ENCODE measurements at places on chromosomes 6 and 20.

GRCh38 chr6:89944181-89944755 is 50.0 kb downstream of the GJA10 start:
- no peak for DNase-seq

DNA sequence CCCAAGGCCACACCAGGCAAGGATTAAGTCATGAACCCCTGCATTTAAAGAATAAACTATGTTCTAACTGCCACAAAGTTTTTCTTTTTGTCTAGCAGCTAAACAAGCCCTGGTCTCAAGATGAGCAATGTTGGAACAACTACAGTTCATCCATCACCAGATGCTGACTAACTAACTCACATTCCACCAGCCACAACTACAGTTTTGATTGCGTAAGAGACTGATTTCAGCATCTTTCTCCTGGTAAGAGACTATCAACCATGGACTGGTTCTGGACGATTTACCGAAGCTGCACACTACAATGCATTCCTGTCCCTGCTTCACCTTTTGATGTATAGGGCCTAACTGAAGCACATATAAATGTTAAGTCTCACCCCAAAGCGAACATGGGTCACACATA is 43.0 kb downstream of the F13A1 start:
- DNase-seq, result no peak

DNA sequence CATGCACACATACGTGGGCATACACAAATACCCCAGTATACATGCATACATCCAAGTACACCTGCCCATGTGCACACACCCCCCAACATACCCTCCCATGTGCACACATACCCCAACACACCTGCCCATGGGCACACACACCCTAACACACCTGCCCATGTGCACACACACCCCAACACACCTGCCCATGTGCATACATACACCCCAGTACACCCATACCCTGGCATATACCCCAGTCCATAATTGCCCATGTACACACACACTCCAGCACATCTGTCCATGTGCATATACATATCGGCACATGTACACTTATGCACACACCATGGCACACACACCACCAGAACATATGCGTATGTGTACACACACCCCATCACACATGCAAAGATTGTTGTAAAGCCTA is 475.2 kb downstream of the PREX1 start:
- no peak for DNase-seq

- peak; percentile 77 for DNase-seq
These were observed 14.3 kb downstream of the PSMB9 start for GRCh38 chr6:32868257-32868788.

- no peak for DNase-seq
These were observed 98.8 kb downstream of the RTN4IP1 start for GRCh38 chr6:106530502-106530901.

DNA sequence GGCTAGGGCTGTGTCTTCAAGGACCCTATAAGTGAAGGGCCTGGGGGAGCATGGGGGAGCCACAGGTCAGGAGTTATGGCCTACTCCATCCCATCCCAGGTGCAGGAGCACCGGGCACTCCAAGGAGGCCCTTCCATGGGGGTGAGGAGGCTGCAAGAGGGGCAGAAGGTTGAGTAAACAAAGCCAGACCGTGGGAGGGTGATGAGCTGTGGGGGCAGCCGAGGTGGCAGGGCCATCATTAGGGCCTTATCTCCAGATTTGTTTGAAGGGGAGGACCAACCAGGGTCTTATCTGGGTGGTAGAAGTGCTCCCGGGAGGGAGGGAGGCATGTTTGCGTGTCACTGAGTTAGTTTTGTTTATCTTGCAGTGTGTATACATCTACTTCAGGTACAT is 2.1 kb upstream of the FAM83C start:
- DNase-seq, result no peak

GRCh38 chr6:139161817-139162284 is 27.0 kb downstream of the HECA start:
- DNase-seq, result peak; percentile 45

GRCh38 chr20:7231303-7231702 is 463.8 kb downstream of the BMP2 start:
- DNase-seq, result no peak

GRCh38 chr6:164216839-164217238 is 802.3 kb downstream of the QKI start:
- no peak for DNase-seq

DNA sequence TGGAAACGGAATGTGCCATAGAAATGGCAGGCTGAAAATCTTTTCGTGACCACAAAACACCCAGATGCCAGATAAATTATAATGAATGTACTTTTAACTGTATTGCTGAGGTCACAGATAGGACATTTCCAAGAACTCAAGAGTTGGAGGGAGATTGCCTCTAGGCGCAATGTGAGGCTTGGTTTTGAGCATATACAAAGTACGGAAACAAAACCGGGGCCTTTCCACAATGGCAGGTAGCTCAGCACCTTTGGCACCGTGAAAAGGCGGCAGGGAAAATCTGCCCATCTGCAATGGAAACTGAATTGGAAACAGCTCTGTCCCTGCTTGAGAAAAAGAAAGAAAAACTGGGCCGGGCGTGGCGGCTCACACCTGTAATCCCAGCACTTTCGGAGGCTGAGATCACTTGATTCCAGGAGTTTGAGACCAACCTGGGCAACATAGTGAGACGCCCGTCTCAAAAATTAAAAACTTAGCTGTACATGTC is 10.5 kb upstream of the C20orf144 start:
- DNase-seq, result no peak

- DNase-seq, result no peak
These were observed 38.1 kb downstream of the B4GALT5 start for GRCh38 chr20:49675368-49676151.

GRCh38 chr6:160349814-160350350 is 1.7 kb downstream of the SLC22A3 start:
- DNase-seq, result no peak

- no peak for DNase-seq
These were observed 85.6 kb downstream of the PFDN4 start for GRCh38 chr20:54293526-54293925.

DNA sequence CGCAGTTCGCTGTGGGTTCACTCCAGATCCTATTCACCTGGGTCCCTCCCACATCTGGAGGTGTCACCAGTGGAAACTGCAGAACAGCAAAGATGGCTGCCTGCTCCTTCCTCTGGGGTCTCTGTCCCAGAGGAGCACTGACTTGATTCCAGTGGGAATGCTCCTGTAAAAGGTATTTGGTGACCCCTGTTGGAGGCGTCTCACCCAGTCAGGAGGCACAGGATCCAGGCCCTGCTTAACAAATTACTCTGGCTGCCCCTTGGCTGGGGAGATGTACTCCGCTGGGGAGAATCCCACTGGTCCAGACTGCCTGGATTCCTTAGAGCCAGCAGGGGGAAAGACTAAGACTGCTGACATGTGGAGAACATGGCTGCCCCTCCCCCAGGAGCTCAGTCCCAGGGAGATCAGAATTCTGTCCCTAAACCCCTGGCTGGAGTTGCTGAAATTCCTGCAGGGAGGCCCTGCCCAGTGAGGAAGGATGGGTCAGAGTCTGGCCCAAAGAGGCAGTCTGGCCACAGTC is 483.0 kb downstream of the CBLN4 start:
- DNase-seq, result no peak

DNA sequence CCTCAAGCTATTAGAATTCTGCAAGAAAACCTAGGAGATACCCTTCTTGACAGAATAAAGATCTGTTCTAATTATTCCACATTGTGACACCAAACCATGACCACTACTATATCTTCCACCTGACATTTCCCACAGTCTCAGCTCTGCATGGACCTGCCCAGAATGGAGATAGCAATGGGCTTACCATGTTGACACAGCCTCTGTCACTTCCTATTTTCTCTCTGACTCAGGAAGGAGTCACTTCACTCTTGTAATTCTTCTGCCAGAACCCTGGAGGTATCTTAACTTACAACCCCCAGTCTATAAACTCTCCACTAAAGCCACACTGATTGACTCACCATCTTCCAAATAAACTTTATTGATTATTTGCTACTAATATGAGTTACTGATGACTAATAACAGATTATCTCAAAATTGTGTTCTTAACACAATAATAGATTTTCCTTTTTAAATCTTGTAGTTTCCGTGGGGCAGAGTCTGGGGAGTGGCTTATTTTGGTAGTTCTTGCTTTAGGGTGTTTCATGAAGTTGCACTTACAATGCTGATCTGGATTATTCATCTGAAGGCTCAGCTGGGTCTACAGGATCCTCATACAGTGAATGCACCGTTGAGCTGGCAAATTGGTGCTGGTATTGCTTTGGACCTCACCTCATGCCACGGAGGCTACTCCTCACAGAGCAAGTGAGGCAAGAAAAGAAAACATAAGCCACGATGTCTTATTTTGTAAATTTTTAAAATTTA is 869.9 kb downstream of the KIF16B start:
- no peak for DNase-seq

DNA sequence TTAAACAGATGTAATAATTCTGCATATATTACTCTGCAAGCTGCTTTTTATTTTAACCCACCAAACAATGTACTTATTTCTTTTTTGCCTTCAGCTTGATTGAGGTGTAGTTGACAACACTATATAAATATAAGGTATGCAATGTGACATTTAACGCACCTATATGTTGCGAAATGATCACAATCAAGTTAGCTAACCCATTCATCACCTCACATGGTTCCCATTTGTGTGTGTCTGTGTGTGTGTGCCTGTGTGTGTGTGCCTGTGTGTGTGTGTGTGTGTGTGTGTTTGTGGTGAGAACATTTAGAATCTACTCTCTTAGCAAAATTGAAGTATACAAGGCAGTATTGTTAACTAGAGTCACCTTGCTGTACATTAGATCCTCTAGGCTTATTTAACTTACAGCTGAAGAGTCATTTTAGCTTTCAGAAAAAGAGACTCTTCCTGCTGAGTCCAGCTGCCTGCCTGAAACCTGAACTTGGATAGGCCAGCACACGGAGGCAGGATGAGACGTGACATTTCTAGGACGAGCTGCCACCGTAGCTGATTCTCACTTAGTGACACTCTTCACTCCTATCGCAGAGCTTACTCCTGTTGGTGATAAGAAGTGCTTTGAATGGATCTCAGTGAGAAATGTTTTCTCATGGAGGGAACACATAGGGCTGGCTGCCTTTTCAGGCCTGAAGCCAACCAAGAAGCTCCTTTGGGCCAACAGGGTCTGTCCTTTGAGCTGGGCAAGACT is 126.5 kb upstream of the RIPOR2 start:
- DNase-seq, result no peak

- DNase-seq, result no peak
These were observed 20.7 kb downstream of the TXLNB start for GRCh38 chr6:139271056-139271455.

- no peak for DNase-seq
These were observed 414.0 kb upstream of the OPRM1 start for GRCh38 chr6:153625089-153625488.

- no peak for DNase-seq
These were observed 46.4 kb upstream of the SLC35B3 start for GRCh38 chr6:8481727-8482126.

GRCh38 chr6:36839749-36840431 is 646 bp upstream of the CPNE5 start:
- no peak for DNase-seq

GRCh38 chr6:57327311-57327710 is 9.9 kb downstream of the PRIM2 start:
- no peak for DNase-seq

DNA sequence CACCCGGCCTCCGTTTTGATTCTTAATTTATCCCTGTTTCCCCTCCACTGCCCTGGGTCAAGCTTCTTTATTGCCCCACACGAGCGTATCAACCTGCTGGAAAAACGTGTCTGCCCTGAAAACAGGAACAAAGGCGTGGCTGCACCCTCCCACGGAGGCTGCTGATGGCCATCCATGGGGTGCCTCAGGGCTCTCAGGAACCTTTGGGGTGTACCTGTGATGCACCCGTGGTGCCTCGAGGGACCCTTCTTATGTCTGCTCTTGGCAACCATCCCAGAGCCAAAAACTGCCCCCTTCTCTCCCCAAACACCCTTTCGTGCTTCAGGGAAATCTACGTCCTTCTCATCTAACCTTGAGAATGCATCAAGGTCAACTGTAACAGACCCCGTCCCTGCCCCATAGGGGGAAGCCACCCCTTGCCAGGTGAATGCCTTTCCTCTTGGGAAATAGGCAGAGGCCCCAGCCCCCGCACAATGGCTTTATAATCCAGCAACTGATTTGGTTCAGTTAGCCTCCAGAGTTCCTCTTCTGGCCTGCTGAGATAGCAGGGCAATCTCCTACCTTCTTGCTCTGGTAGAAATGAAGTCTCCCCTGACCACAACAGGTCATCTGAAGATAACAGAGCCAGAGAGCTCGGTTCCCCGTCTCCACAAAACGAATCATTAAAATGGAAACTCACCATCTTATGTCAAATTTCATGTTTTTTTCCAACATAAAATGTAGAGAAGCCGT is 29.4 kb downstream of the PSMG4 start:
- no peak for DNase-seq

DNA sequence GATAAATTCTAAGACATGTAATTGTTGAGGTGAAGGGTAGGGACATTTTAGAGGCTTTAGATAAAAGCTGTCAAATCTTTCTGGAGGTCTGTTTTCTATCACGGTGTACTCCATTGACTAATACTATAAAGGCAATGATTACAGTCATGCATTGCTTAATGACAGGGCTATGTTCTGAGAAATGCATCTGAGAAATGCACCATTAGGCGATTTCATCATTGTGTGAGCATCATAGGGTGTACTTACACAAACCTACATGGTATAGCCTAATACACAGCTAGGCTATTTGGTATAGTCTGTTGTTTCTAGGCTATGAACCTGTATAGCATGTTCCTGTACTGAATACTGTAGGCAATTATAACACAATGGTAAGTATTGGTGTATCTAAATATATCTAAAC is 71.3 kb upstream of the FYN start:
- DNase-seq, result no peak

- DNase-seq, result no peak
These were observed 1.5 kb upstream of the MAPK13 start for GRCh38 chr6:36128793-36129192.

DNA sequence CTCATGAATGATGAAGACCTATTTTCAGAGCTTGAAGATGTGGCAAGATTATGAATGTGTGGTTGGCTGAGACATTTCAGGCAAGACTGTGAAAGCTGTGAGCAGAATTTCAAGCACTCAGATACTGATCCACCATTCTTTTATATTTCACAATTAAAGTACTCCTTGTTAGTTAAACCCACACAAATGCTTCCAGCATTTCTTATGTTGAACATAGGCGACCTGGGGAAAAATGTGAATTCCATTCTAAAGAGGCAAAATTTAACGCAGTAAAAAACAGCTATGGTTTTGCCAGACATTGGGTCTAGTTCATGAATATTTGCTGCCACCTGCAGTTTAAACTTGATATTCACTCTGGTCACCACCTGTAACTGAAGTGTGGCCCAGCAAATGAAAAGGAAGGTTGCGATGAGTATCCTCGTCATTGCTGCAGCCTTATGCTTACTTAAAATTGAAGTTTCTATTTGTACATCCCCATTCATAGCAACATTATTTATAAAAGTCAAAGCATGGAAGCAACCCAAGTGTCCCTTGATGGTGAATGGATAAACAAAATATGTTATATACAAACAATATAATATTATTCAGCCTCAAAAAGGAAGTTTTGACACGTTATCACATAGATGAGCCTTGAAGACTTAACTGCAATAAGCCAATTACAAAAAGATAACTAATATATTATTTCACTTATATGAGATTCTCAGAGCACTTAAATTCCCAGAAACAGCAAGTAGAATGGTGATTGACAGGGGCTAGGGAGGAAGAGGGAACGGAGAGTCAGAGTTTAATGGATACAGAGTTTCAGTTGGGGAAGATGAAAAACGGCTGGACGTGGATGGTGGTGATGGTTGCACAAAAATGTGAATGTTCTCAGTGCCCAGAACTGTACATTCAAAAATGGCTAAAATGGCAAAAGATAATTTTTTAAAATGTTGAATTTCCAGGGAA is 32.4 kb upstream of the FAM184A start:
- DNase-seq, result no peak

Measured in stimulated activated CD8-positive, alpha-beta memory T cell treated with anti-CD3 and anti-CD28 coated beads, Interleukin-2, amount 100 ng/mL, for 1 hour (primary cell).